ENCODE measurements at places on chromosomes 1 and 21.

DNA sequence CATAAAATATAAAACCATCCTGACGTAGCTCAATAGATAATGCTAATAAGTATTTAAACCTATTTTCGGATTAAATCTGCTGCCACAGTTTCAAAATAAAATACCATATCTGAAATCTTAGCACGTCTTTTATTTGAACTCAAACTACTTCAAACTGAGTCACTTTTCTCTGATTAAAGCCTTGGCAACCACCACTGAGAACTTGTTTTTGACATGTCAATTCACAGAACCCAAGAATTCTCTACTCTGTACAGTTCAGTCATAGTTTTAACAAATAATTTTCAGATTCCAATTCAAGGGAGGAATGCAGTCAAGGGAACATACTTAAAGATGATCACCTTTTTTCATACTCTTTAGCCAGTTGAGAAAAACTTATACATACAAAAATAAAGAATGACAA lies 643.2 kb downstream of the KCNT2 start:
- no peak for DNase-seq

GRCh38 chr1:86645851-86646250 lies 58.5 kb upstream of the SH3GLB1 start:
- no peak for DNase-seq

DNA sequence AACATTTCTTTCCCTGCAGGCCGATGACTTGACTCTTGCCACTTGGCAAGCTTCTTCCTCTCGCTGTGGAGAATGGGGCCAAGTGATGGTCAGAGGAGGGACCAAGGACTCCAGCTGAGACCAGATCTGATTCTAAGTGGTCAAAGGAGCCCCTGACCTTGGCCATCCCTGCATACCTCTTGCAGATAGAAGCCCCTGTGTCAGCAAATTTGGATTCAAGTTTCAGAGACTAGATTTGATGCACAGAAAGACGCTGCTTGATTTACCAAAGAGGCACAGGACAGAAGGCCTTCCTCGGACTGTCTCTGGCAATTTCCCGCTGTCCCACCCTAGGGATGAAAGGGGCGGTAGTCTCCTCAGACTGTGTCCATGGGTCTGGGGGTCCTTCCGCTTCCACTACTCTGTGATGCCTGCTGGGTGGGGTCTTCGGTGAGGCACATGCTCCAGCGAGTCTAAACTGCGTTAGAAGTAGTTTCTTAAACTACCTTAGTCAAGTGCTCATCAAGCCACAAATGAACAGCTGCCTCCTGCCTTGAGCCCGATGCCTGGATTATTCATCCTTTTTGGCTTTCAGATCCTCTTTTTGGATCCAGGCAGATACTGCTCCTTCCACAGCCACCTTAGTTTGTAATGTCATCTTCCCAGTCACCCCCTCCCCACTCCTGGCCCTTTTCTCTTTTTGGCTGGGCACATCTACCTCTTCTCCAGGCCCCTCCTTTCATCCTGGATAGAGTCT lies 31.8 kb upstream of the RBM15 start:
- DNase-seq, result no peak

DNA sequence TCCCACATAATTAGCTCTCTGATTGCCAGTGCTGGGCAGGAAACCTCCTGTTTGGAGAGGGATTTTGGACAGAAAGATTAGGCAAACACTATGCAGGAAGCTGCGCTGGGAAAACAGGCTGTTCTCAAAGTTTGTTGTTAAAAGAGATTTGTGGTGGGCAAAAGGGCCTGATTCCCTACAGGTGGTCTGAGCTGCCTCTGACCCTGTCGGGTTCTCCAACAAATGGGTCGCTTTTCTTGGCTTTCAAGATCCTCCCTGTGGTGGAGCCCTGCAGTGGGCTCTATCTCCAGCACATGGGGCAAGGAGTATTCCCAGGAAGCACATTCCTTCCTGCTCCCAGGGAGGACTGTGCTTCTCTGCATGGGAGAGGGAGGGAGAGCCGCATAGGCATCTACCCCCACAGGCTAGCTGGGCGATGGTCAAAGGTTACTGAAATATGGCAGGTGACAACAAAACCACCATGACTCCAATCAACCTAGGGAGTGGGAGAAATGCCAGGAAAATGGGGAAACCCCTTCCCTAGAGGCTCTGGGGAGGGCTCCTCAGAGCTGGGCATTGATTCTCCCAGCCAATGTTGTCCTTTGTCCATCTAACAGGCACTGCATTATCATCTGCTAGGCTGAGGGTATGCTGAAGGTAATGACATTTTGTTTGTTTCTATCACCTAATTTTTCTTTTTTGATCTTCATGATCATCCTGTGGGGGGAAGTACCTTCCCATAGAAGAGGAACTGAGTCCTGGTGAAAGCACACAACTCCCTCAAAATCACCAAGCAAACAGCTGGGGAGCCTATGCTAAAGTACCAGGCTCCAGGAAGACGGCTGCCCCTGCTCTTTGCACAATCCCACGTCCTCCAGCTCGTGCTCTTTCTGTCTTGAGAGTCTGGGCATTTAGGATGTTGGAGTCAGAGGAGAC lies 85.3 kb downstream of the PLXNA2 start:
- DNase-seq, result no peak

GRCh38 chr1:10950316-10951172 lies 61.9 kb upstream of the TARDBP start:
- DNase-seq, result no peak

- no peak for DNase-seq
Observed at GRCh38 chr1:198118134-198118533, 38.7 kb upstream of the NEK7 start.

DNA sequence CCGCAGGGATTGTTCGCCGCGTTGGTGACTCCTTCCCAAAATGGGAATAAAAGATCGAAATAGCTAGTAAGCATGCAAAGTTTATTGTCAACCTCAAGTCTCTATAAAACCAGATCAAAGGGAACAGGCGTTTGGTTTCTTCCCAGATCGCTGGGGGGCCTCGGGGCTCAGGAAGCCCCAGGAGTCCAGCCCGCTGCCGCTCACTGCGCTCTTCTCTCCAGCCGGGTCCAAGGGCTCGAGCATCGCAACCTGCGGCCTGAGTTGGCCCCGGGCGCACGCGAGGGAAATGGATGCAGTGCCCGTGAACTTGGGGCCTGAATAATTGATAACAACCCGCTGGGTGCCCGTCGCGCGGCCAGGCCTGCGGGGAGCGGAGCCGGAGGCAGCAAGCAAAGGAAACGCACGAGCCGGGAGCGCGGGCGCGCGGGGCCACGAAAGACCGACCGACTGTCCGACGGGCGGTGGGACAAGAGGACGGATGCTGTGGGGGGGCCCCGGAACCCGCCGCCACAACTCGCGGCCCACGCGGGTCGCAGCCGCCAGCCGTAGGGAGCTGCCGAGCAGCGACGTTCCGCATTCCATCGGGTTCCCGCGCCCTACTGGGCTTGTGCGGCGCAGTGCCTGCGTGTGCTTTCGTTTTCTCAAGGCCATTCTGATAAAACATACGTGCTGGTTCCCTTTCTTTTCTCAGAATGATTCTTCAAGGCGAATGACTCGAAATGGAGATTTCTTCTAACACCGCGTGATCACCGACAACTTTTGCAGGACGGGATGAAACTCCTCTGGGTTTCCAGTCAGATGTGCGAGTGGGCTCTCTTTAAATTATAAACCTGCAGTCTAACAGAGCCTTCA lies 14.0 kb upstream of the ALX3 start:
- DNase-seq, result no peak

DNA sequence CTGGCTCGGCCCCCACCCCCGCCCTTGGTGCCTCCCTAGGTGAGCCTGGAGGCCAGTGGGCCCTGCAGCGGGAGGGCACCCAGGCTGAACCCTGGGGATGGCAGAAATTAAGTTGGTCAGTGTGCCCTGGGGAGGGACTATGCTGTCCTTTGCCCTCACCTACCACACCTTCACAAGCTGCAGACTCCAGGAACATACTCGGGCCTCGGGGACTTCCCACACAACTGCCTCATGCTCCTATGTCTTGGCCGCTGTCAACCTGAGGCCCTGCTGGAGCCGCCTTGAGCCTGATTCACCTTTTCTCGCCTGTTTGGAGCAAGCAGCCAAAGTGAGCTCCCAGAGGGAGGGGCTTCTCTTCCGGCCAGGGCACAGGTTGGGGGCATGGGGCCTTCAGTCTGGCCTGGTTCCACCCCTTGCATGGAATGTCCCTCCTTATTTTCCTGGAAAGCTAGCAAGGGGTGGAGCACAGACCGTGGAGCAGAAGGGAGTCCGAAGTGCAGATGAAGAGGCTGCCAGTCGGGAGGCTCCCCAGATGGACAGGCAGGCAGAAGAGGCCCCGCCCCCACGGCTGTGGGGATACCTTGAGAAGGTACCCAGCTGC lies 24.7 kb downstream of the KNCN start:
- DNase-seq, result no peak

GRCh38 chr1:8303876-8304275 lies 14.0 kb upstream of the SLC45A1 start:
- DNase-seq, result no peak

- DNase-seq, result no peak
Observed at GRCh38 chr1:180119837-180120236, 34.8 kb upstream of the QSOX1 start.

DNA sequence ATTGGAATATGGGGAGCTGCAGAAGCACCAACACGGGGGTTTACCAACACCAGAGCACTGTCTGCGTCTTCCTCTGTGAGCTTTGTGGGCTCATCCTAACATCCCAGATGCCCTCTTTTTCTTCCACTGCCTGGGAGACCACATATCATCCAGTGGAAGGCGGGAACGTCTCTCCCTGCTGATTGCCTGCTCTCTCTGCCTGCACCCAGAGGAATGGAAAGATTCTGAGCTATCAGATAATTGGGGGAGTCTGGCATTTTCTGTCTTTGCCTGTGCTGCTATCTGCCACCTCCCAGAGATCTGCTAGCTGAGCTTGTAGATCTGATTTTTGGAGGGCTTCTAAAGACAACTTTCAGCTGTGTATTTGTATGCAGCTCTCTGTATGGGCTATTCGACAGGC lies 166.2 kb upstream of the PLXNA2 start:
- no peak for DNase-seq

- DNase-seq, result no peak
Observed at GRCh38 chr1:226491093-226491850, 57.3 kb upstream of the STUM start.

GRCh38 chr1:30727824-30728223 lies 4.4 kb upstream of the MATN1 start:
- DNase-seq, result no peak

DNA sequence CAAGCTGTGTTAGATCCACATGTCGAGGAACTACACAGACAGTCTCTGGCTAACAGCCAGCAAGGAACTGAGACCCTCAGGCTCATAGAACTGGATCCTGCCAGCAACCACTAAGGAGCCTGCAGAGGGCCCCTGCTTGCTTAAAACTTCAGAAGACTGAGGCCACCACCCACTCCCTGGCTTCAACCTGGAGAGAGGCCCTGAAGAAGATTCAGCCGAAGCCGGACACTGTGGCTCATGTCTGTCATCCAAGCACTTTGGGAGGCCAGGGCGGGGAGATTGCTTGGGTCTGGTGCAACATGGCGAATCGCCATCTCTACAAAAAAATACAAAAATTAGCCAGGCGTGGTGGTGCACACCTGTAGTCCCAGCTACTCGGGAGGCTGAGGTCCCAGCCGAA lies 92.6 kb upstream of the TMPRSS2 start:
- no peak for DNase-seq

DNA sequence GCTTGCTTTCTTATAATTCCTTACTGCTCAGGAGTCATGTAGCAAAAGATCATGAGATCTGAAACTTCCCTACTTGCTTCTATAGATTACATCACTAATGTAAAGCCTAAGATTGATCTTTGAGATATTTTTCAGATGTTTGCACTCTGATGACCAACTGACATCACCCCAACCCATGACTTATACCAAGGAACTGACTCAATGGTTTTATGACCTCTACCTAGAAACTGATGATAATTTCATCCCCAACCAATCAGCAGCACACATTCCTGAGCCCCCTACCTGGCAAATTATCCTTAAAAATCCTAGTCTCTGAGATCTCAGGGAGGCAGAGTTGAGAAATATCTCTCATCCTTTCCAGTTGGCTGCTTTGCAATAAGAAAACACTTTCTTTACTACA lies 122.3 kb upstream of the CAMK1G start:
- DNase-seq, result no peak

GRCh38 chr1:235284231-235284769 lies 43.7 kb downstream of the ARID4B start:
- DNase-seq, result no peak

- no peak for DNase-seq
Observed at GRCh38 chr1:4108758-4109627, 208.9 kb upstream of the C1orf174 start.

- no peak for DNase-seq
Observed at GRCh38 chr1:220962031-220962751, 82.9 kb downstream of the HLX start.

- DNase-seq, result no peak
Observed at GRCh38 chr21:29360799-29361765, 62.4 kb downstream of the BACH1 start.

- no peak for DNase-seq
Observed at GRCh38 chr1:183285746-183286145, 99.7 kb downstream of the LAMC2 start.

DNA sequence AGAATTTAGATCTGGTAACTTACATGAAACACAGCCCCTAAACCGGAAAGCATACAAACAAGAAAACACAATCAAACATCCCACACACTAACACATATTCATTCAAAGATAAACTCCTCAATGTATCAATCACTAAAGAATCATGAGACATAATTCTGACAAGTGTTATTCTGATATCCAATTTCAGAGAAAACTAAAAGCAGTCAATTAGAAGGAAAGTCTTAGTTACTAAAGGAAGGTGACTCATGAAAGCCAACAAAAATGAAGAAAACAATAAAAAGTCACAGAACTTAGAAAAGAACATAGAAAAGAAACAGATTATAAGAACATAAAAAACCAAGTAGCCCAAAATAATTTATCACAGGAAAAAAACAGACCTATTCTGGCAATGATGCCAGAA lies 57.2 kb downstream of the ZZZ3 start:
- DNase-seq, result no peak

GRCh38 chr1:89672489-89673183 lies 39.7 kb downstream of the LRRC8C start:
- no peak for DNase-seq

GRCh38 chr21:41381731-41382130 lies 19.9 kb downstream of the MX2 start:
- DNase-seq, result no peak

GRCh38 chr1:195466639-195467038 lies 1141.6 kb downstream of the KCNT2 start:
- DNase-seq, result no peak

DNA sequence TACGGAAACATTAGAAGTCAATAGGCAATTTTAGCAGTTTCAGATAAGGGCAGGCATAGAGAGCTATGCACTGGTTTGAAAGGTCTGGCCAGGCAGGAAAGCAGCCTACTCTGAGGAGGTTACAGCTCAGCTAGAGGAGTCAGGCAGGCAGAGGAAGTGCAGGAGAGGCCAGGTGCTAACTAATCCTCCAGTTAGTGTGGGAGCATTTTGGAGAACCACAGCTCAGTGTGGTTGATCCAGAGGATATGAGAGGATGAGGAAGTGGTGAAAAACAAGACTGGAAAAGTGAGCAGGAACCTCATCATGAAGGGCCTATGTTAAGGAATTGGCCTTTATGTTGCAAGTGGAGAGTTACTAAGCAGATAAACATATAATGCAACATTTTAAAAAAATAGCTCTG lies 282.4 kb upstream of the SGIP1 start:
- DNase-seq, result no peak

Measured in activated T-cell treated with anti-CD3 and anti-CD28 coated beads for 24 hours (primary cell).